ENCODE measurements at places on chromosomes 12 and 14.

GRCh38 chr14:104879201-104879982 is 14.3 kb downstream of the CEP170B start:
- peak; percentile 20 for DNase-seq

DNA sequence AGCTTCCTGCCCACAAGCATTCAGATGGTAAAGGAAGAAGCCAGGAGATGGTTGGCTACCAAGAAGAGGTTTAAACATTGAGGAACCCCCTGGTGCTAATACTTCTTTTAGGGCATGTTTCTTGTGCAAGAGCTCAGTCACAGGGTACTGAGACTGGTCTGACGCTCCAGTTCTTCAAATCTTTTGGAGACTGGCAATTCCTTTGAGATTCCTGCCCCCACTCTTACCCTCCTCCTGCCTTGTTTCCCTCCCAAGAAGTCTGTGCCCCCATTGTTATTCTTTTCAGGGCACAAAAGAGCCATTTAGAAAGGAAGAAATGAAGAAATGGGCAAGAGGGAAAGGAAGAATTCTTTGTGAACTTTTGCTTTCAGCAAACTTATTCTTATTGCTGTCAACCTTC is 11.8 kb downstream of the A2ML1 start:
- DNase-seq, result no peak

GRCh38 chr14:27553790-27554189 is 956.0 kb upstream of the NOVA1 start:
- peak; percentile 19 for DNase-seq

GRCh38 chr12:112218150-112218549 is 92.8 kb downstream of the TRAFD1 start:
- DNase-seq, result no peak

DNA sequence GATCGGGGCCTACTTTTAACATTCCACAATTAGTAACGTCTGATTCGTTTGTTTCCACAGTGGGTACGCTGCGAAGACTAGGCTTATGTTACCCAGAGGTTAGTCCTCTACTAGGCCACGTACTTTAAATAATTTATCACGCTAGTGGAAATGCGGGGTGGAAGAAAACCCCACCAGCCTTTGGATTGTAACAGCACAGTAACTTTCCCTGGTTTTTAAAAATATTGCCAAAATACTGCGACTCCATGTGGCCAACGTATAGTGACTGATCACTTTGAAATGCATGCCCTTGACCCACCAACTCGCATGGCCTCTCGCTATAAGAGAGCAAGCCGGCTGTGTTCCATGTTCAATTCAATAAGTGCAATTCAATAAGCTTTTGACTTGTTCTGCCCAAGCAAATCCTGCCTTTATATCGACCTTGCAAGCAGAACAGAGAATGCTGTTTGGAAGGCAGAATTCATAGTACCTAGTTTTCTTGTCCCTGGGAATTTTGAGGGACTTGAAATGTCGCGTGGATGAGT is 882 bp upstream of the GTF2A1 start:
- no peak for DNase-seq

- DNase-seq, result no peak
Measured at GRCh38 chr12:97837401-97837800, 374.8 kb downstream of the RMST start.

DNA sequence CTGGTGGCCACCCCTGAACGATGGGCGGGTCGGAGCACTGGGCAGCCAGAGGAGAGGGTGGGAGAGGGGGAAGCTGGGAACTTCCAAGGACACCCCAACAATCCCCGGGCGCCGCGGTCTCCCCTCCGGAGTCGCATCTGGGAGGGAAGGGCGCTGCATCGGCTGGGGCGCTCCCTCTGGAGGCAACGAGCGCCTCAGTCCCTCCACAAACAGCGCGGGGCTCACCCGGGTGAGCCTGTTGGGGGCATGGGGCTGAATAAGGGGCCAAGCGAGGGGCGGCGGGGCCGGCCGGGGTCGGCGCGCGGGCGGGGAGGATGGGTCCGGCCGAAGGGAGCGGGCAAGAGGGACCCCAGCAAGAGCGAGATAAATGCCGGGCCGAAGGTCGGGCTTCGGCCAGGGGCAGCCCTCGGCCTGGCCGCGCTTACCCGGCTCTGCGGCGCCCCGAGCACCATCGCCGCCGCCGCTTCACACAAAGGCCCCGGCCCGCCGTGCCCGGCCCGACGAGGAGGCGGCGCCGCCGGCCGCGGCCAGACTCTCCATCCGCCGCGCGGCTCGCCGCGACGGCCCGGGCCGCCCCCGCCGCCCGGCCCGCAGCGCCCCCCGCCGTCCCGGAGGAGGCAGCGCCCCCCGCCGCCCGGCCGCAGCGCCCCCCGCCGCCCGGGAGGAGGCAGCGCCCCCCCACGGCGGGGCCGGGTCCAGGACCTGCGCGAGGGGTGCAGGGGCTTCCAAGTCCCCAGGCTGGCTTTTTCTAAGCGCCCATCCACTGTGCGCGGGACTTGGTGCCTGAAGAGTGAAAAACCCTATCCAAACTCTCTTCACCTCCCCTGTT is at the start of gene ZBTB39:
Gene ZBTB39 (minus strand): TSS at position 567 of the 829 bp plus-strand sequence. CDS start 1,629 bp downstream, outside the sequence.
- peak; percentile 79 for DNase-seq

Measured in eye (tissue), 1 donor.